M059J (cell line): ENCODE measurements at places on chromosomes 2 and 18. TPM values are rescaled to one million over a fixed set of nuclear protein-coding genes. Genes with fewer than 3 reads are reported as not detected.

Gene GDF7
- total RNA-seq = 0.05 TPM in 1 of 2 replicates, not detected in the other

Gene LINC00305
- not detected in 2 replicates for total RNA-seq

Gene SLC1A4
- 11.8 and 15.4 TPM in 2 replicates for total RNA-seq

DNA sequence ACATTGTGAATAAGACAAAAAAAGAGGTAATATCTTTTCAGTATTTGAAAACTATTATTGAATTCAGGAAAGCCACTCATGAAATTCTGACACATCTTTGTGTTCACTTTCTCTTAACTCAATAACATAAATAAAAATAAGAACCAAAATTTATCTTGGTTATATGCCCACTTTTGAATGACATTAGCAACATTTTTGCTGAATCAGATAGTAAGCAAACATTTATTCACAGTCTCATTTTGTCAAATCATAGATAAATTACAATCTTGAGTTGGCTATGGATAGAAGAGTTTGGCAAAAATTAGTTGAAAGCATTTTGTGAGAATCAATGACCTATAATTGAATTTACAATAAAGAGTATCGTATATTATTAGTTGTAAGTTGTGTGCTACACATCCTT lies 545.1 kb upstream of the PKDCC start:
- no peak for DNase-seq

DNA sequence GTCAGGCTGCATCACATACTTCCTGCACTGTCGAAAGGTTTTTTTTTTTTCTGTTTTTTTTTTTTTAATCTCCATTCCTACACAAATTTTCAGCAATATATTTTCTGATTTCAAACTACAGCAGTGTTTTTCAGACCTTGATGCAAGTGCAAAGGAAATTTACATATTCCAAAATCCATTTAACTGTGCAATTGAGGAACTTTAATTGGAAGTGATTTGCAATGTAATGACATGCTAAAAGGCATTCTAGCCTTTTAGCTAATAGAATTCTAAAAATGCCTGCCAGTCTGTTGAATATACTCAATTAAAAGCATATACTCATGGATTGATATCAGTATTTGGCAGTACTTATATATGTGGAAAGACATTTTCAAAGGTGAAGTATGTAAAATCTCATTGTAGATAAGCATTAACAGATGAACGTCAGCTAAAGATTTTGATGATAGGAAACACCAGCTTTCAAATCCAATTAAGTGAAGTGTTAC lies 210.5 kb downstream of the OTX1 start:
- DNase-seq = no peak

- no peak for DNase-seq
Measured at GRCh38 chr2:6784291-6784690, 81.4 kb downstream of the CMPK2 start.

GRCh38 chr2:43905371-43905803 lies 66.6 kb downstream of the ABCG8 start:
- DNase-seq = peak; percentile 15

GRCh38 chr18:23453680-23454058 lies 582 bp downstream of the RIOK3 start:
- DNase-seq = peak; percentile 69

- DNase-seq = no peak
Measured at GRCh38 chr2:109084341-109084740, 44.7 kb upstream of the SH3RF3 start.

- peak; percentile 69 for DNase-seq
Measured at GRCh38 chr2:64652231-64653108, 1.2 kb downstream of the SERTAD2 start.

DNA sequence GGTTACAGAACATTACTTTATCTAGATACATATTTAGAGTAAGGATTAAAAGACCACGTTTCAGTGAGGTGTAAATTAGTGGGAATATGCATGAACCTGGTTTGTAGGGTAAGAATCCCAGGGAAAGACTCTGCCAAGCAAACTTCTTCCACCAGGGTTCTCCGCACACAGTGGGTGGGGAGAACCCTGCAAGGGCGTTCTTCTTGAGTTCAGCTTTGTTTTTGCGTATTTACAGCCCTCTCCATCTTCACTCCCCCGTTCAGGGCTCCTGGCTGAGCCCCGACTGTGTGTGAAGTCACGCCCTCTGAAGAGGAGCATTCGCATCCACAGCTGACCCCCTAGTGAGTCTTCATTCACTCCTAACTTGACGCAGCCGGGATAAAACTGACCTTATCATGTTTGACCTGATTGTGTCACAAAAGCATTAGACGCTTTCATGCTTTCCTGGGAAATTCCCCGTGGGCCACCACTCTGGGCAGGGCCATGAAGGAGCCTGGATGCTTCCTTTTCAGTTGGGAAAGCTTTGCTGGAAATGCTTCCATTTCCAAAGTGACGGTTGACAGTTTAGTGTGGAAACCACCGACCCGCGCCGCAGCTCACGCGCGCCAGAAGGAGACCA lies 1.0 kb downstream of the ALKAL2 start:
- no peak for DNase-seq

GRCh38 chr2:119706221-119706620 lies 27.2 kb downstream of the TMEM177 start:
- no peak for DNase-seq

GRCh38 chr2:157359628-157360027 lies 34.0 kb upstream of the ERMN start:
- no peak for DNase-seq

- DNase-seq = no peak
Measured at GRCh38 chr2:224104668-224105386, 65.7 kb upstream of the SERPINE2 start.

DNA sequence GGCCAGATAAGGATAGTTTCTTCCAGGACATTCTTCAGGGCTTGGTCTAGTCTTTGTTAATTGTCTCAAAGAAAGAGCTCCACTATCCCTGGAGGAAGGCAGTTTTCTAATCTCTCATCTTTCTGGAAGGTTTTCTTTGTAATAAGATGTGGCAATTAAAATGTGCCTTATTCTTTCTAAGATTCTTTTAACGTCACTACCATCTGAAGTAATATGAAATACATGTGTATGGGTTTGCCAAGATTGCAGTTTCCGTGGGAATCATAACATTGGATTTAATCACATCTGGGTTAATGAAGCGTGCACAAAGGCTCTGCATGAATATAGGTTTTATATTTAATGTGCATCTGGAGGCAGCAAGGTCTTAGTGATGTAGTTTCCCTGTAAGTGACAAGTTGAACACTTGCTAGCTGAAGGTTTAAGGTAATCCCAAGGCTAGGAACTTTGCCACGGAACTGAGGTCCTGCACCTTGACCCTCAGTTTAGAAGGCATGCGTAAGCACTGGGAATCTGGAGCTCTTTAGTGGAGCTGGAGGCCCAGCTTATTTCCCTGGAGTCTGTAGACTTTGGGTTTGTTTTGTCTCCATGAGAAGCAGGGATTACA lies 25.7 kb downstream of the DIS3L2 start:
- DNase-seq = peak; percentile 20

DNA sequence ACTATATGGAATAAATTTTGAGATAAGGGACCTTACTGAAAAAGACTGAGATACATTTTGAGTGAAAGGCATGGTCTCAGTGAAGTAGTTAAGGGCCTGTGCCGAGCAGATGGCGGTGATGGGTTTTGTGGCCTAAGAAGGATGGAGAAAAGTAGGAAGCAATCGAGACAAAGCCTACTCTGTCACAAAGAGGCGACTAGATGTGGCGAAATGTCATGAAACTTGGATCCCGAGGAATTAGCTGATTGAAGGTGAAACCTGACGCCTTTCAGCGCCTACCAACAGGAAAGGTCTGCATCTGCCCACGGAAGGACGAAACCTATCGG lies 558 bp upstream of the CEP192 start:
- no peak for DNase-seq

DNA sequence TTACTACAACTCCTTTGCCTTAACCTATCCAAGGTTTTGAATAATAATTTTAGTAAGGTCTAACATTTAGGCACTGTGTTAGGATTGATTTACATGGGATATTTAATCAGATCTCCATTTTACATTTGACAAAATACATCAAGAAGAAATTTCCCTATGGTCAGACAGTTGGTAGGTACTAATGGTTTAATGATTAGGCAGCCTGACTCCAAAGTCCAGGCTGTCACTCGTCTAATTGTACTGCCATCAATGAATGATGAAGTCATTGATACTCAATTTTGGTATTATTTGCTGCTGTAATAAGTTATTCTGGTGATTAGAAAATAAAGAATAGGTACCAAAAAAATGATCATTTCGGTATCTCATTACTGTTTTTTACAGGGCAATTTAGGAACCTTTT lies 14.1 kb downstream of the BBS5 start:
- DNase-seq = no peak
